Prostate gland (tissue), 2 donors: ENCODE measurements at places on chromosomes 3 and 15. TPM values are rescaled to one million over a fixed set of nuclear protein-coding genes. Genes with fewer than 3 reads are reported as not detected.

GRCh38 chr15:25684521-25685431, 178.4 kb downstream of the ATP10A start:
- no peak overlapping the region for H3K27ac ChIP-seq
- H3K36me3 ChIP-seq, result no peaks in the 10 kb centered on the region
- H3K4me3 ChIP-seq, result no peak overlapping the region
- H3K27me3 ChIP-seq, result no peaks in the 10 kb centered on the region
- no peaks in the 10 kb centered on the region for H3K4me1 ChIP-seq

DNA sequence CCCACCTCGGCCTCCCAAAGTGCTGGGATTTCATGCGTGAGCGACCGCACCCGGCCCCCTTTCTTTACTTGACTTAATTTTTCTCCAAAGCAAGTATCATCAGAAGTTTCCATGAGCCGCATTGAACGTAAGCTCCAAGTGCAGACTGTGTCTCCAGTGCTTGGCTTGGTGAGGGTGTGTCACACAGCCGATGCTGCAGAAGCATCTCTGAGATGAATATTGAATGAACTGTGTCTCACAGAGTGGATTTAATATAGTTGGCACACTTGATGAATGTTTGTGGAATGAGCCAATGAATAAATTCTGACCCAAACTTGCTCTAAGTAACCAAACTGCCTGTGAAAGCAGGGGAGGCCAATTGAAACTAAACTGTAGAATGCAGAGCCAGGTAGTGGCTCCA, 159.4 kb upstream of the KBTBD8 start:
- H3K27me3 ChIP-seq, result no peaks in the 10 kb centered on the region
- no peaks in the 10 kb centered on the region for H3K4me1 ChIP-seq
- no peak for DNase-seq

GRCh38 chr15:51855612-51856011, 26.2 kb downstream of the TMOD3 start:
- H3K27me3 ChIP-seq, result no peaks in the 10 kb centered on the region
- no peaks in the 10 kb centered on the region for H3K36me3 ChIP-seq
- no peak overlapping the region for H3K4me3 ChIP-seq
- no peak for DNase-seq
- H3K27ac ChIP-seq, result no peak overlapping the region
- no peaks in the 10 kb centered on the region for H3K4me1 ChIP-seq

GRCh38 chr15:39616731-39617455, 36.0 kb downstream of the THBS1 start:
- no peaks in the 10 kb centered on the region for H3K4me1 ChIP-seq
- no peak overlapping the region for H3K4me3 ChIP-seq
- DNase-seq, result no peak
- no peak overlapping the region for H3K27ac ChIP-seq

DNA sequence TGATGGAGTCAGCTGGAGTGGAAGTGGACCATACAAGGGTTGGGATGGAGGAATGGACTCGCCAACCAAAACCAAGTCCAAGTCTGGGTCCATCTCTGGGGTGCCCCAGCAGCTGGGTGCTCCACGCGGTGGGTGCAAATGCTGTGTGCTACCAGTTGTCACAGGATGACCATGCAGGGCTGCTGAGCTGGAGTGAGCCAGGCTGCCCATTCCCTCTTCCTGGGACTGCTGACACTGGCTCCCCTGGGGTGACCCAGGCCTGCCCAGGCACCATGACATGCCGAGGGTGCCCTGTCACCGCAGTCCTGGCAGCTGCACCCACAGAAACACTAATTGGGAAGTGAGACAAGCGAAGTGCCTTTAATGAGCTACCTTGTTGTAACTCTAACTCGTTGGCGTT, 140.2 kb downstream of the TPRA1 start:
- no peak overlapping the region for H3K27ac ChIP-seq
- H3K36me3 ChIP-seq, result no peaks in the 10 kb centered on the region
- H3K4me1 ChIP-seq, result no peaks in the 10 kb centered on the region
- no peak overlapping the region for H3K4me3 ChIP-seq
- peaks cover 22% of the 10 kb centered on the region for H3K27me3 ChIP-seq

DNA sequence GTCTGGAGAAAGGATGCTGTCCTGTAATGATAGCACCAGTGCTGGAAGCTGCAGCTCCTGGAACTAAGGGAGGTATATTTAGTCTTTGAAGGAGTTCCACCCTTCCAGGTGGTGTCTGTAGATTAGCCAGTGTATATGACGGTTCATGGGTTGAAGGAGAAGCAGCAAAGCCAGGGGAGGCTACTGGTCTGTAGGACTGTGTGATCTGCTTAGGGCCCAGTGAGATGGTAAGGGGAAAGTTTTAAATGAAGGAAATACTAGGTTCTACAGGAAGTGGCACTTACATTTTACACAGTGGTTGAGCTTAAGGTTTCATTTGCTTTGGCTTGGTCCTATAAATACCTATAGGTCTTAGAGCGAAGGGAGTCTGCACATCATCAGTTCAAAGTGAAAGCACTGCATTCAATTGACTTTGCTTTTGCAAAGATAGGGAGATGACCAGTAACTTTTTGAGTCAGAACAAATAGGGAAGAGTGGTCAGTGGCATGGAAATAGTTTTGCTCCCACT, 5.6 kb downstream of the SLC25A38 start:
- H3K27ac ChIP-seq, result no peak overlapping the region
- peaks cover 18% of the 10 kb centered on the region for H3K36me3 ChIP-seq

DNA sequence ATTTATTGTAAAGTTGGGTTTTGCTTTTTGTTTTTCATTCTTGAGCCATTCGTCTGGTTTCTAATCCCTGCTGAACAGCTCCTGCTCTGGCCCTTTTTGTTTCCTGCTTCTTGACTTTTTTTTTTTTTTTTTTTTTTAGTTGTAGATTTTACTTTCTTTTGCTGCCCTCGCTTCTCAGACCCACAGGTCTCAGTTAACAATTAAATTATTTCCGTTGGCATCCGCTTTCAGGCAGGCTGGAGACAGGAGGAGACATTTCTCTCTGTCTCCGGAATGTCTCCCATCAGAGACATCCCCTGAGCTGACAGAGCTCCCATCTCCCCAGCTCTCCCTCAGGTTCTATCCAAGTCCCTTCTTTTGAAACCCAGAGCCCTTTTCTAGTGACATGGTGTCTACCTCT, 68.6 kb downstream of the SLC6A6 start:
- DNase-seq, result no peak
- no peak overlapping the region for H3K4me3 ChIP-seq
- H3K27me3 ChIP-seq, result no peaks in the 10 kb centered on the region
- H3K4me1 ChIP-seq, result no peaks in the 10 kb centered on the region

- no peak for DNase-seq
- no peaks in the 10 kb centered on the region for H3K27me3 ChIP-seq
- no peak overlapping the region for H3K4me3 ChIP-seq
- H3K36me3 ChIP-seq, result no peaks in the 10 kb centered on the region
- no peaks in the 10 kb centered on the region for H3K4me1 ChIP-seq
Measured at GRCh38 chr3:99324636-99325203, 313.7 kb upstream of the COL8A1 start.

GRCh38 chr15:82263350-82263749, 732 bp downstream of the SAXO2 start:
- peak overlapping the region; percentile 61 for H3K27ac ChIP-seq
- H3K27me3 ChIP-seq, result no peaks in the 10 kb centered on the region
- H3K4me3 ChIP-seq, result peak overlapping the region; percentile 47
- no peaks in the 10 kb centered on the region for H3K4me1 ChIP-seq
- H3K36me3 ChIP-seq, result no peaks in the 10 kb centered on the region
- no peak for DNase-seq

DNA sequence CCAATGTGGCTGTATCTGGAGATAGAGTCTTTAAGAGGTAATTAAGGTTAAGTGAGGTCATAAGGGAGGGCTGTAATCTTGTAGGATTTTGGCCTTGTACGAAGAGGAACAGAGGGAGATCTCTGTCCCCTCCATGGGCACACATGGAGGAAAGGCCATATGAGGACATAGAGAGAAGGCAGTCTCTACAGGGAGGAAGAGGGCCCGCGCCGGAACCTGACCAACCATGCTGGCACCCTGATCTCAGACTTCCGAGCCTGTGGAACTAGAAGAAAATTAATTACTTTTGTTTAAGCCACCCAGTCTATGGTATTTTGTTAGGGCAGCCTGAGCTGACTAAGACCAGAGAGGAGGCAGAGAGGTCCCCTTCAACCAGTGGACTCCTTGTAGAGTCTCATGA, 17.7 kb upstream of the MRPS22 start:
- DNase-seq, result no peak
- H3K4me3 ChIP-seq, result no peak overlapping the region
- no peak overlapping the region for H3K27ac ChIP-seq
- no peaks in the 10 kb centered on the region for H3K36me3 ChIP-seq

Gene SPATA16
- total RNA-seq, result not detected

Gene DAZL
- not detected for total RNA-seq

Gene CHRNA7
- 3.7 TPM for total RNA-seq

Gene MORC1
- 6.6 TPM for total RNA-seq

Gene THBS1
- 50.1 TPM for total RNA-seq

Gene LRRC34
- 2.8 TPM for total RNA-seq

Gene OSBPL10
- 82.8 TPM for total RNA-seq
